Stimulated activated CD4-positive, alpha-beta T cell treated with anti-CD3 and anti-CD28 coated beads, Interleukin-4, amount 100 ng/mL, for 48 hours (primary cell): ENCODE measurements at places on chromosomes 13 and 19.

DNA sequence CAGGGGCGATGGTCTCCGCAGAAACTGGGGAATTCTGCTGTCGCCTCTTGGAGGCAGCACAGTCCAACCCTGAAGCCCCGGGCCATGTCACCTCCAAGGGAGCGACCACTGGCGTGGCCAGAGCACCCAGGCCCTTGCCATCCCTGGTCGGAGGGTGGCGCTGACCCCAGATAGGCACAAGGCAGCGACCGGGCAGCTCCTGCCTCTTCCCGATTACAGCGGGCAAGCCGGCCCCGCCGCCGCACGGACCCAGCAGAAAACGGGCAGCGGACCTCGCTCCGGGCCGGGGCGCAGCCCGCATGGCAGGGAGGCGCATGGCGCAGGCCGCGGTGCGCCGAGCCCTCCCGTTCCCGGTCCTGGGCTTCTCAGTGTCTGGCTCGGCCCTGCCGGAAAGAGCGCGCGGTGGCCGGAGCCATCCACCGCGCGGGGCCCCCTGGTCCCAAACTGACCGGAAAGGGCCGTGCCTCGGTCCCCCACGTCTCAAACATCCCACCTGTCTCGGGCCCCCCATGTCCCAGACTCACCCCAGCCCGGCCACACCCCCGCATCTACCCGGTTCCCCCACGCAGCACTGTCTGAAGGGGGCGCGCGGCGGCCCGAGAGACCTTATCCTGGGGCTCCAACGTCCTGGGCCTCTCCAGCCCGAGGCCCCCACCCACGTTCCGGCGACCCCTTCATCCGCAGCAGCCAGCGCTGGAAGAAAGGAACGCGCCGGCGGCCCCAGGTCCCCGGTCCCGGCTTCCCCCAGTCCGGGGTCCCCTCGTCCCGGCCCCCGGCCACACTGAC, 727 bp downstream of the CERS1 start:
- no peak for DNase-seq

- DNase-seq = no peak
Observed at GRCh38 chr19:39602224-39602623, at the start of gene LGALS13. LGALS13 (plus strand) TSS chr19:39602524; CDS start chr19:39602569, 45 bp downstream.

DNA sequence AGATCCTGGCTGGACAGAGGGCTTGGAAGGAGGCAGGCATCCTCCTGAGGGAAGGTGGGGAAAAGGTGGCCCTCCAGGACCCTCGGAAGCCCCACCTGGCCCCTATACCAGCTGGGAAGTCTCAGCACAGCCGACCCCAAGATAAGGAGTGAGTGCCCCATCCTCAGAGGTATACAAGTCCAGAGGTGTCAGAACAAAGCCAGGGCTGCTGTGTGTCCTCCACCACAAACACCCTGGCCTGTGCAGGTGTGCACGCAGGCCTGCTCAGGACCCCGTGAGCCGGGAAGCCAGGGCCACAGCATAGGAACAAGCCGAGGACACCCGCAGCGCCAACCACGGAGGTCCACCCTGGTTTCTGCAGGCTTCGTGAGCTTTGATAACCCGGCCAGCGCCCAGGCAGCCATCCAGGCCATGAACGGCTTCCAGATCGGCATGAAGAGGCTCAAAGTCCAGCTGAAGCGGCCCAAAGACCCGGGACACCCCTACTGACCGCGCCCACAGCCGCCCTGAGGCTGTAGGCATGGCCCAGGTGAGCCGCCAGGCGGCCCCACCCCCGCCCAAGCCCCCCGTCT, 68.6 kb downstream of the CELF5 start:
- no peak for DNase-seq

- no peak for DNase-seq
Observed at GRCh38 chr19:43372462-43372861, 19.0 kb downstream of the CD177 start.

GRCh38 chr13:110713981-110714796, 689 bp downstream of the ING1 start:
- DNase-seq = peak; percentile 55

DNA sequence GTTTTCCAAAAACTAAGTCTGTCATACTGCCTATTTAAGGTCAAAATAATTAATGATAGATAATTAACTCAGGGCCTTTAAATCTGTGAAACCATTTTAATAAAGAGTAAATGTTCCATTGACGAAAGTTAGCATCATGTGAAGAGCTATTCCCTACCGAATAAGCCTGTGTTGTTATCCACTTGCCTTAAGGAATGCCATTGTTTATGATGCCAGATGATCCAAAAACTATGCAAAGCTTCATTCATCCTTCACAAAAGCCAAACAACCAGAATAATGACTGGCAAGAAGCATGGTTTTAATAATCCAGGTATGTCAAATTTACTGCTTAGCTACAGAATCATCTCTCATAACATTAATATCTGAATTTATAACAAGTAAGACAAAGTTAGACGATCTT, 6.5 kb upstream of the GPC6 start:
- no peak for DNase-seq

- no peak for DNase-seq
Observed at GRCh38 chr19:35483089-35483488, 7.2 kb downstream of the KRTDAP start.

DNA sequence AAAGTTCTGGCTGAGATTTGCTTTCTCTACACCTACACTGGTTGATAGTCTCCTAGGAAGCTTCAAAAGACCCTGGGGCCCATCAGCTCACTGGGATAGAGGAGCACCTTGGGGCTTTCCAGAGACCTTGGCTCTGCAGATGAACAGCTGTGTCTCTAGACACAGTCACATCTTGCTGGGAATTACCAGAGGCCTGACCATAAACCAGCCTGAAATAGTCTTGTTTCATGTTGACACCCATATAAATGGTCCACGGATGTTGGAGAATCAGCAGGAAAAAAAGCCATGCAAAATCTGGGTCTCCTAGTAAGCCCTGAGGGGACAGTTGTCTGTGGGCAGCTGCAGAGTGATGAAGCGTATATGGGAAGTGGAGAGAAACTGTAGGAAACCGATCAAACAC, 207.6 kb downstream of the DNAJC15 start:
- no peak for DNase-seq

DNA sequence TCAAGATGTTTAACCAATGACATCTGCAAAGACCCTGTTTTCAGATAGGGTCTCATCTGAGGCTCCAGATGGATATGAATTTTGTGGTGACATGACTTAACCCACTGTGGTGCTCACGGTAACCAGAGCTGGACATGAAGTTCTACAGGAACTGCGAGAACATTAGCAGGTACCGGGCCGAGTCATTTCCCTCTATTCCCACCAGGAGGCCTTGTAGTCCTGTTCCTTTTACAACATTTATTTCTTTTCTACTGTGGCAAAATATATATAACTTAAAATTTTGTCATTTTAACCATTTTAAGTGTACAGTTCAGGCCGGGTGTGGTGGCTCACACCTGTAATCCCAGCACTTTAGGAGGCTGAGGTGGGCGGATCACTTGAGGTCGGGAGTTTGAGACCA, 7.6 kb upstream of the TSPAN16 start:
- no peak for DNase-seq
